ENCODE measurements at places on chromosomes 4 and X.

GRCh38 chr4:184104419-184105101, 113.1 kb downstream of the ENPP6 start:
- DNase-seq: no peak

GRCh38 chr4:164081801-164082200, 587.3 kb downstream of the TMA16 start:
- DNase-seq: no peak

DNA sequence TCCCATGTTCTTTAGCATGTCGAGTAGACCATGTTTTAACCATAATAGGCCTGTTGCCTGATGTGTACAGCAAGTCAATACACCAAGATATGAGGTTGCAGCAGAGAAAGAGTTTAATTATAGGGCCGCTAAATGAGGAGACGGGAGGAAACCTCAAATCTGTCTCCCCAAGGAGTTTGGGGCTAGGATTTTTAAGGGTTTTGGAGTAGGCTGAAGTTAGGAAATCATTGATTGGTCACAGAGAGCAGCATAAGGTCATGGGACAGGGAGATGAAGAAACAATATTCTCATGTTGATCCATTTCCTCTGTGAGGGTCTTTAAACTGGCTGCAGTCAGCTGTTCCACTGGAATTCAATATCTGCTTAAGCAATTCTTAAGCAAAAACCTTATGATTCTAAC, 160.2 kb upstream of the GALNT7 start:
- DNase-seq: no peak

DNA sequence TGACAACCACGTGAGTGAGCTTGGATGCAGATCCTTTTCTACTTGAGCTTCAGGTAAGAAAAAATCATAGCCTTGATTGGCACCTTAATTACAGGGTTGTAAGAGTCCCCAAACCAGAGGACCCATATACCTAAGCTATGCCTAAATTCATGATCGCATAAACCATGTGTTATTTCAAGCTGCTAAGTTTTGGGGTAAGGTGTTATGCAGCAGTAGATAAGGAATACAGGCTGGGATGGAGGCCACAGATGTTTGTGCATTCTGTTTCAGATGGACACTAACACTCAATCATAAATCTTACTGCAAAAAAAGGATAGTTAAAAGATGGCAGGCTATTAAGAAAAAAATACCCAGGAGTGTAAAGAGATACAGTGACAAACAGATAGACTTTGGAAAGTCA, 112.3 kb downstream of the ASB9 start:
- DNase-seq: no peak

DNA sequence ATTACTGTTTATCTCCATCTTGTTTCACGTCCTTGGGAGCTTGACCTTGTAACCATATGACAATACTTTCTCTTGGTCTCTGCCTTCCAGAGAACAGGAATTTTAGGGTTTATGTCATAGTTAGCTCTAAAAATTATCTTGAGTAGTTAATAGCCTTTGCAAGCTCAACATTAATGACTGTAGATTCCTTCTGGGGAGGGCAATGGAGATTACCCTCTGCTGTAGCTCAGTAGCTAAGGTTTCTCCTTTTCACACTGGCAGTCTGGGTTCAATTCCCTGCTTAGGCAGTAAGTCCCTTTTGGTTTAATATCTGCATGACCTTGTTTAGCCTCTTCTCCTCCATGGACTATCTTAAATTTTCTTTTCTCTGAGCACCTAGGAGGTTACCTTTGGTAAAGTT, 181.7 kb upstream of the GPR101 start:
- no peak for DNase-seq

- no peak for DNase-seq
Measured at GRCh38 chrX:12657881-12658280, 133.3 kb upstream of the PRPS2 start.

Measured in activated naive CD8-positive, alpha-beta T cell treated with anti-CD3 and anti-CD28 coated beads, Interleukin-2, amount 50 U/mL, for 16 hours (primary cell).